ENCODE measurements at places on chromosomes 11 and 22.

GRCh38 chr22:47633111-47633510 lies 870.7 kb downstream of the TBC1D22A start:
- no peak for DNase-seq

DNA sequence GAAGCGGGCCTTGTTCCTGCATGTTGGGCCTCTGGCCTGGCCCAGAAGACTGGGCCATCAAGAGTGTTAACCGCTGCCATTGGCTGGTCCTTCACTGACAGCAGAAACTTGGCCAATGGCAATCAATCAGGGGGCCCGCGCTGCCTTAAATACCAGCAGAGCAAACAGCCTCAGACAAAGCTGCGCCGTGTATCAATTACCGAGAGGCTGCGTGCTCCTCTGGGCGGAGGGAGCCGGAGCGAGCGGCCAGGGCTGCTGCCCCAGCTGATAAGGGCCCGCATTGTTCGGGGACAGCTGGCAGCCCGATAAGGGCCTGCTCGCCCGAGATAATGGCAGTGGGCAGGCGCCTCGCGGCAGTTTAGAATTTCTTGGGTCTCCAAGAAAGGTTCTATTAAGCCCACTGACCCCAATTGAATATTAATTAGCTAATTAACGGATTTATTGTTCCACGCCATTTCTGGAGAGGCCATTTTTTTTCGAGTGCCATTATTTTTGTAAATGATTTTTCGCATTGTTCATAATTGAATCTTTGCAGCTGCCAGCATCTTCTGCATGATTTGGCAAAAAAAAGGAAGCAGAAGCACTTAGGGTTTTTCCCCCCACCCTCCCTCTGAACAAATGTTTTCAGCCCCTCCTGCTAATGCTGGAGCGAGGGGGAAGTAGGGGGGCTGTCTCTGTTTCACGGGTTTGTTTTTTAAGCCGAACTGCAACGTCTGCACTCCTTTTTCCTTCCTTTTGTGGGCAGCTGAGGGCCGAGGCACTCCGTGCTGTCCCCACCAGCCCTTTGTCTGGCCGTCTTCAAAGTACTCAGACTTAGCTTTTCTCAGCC lies 37.6 kb upstream of the RIC3 start:
- no peak for DNase-seq

GRCh38 chr11:43944761-43945311 lies 2.4 kb downstream of the C11orf96 start:
- DNase-seq, result peak; percentile 62

DNA sequence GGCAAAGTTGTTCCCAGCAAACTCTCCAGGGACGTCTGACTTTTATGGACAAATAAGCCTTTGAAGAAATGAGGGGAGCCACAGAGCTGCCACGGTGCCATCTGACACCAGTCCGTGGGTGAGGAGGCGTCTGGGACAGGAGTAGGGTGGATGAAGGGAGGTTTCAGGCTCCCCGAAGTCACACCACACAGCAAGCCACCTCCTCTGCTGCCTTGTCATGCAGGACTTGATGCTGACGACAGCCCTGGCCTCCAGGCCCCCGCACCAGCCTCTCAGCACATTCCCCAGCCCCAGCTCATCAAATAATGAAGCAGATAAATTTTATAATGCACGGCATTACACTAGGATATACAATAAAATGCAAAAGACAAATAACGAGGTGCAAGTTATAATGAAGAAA lies 156.5 kb downstream of the CEP164 start:
- DNase-seq, result no peak

DNA sequence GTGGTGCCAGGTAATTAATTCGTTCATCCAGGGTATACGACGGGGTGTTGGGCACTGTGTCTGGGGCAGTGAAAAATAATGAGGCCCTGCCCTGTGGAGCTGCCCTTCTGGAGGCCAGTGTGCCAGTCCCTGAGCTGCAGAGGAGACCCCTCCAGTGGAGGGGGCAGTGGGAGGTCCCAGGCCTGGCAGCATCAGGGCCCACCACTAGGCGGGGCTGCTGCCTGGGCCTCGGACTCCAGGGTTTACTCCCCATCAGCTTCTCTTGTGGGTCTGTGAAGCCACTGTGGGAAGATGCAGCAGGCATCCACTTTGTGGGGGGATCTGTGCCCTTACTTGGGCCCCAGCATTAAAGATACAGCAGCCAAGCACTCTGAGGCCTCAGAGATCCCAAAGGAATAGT lies 17.4 kb upstream of the TMPRSS6 start:
- DNase-seq, result peak; percentile 49

DNA sequence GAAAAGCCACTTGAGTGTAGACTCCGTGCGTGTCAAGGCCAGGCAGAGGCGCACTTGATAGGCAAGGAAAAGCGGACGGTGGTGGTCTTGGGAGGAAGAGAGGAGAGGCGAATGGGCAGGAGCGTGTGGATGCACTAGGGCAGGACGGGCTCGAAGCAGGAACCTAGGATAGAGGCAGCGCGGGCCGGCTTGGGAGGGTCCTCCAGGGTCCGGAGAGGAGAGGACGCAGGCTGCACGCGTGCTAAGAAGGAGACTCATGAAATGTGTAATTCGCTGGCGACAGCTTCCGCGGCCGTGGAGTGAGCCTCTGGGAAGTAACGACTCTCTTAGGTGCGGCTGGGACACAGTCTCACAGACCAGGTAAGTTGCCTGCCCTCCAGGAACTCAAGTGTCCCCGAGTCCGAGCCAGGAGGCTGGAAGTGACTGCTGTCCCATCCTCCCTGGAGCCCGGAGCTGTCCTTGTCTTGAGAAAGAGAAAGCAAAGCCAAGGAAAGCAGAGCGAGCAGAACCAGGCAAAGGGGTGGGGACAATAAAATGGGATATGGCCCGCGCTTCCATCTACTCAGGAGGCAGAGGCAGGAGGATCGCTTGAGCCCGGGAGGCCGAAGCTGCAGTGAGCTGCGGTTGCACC lies 874 bp upstream of the IL17RA start:
- DNase-seq, result no peak

DNA sequence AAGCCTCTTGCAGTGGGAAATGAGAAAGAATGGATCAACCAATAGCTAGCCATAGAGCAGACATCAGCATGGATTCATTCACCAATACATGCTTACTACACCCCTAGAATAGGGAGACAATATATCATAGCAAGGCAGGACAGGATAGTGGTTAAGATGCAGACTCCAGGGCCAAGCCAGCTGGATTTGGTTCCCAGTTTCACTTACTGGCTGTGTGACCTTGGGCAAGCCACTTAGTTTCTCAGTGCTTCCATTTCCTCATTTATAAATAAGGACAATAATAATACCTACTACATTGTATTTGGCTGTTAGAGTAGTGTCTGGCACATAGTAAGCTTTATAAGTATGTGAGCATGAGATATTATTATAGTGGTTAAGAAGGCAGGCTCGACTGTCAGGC lies 7.1 kb downstream of the DCHS1 start:
- no peak for DNase-seq

DNA sequence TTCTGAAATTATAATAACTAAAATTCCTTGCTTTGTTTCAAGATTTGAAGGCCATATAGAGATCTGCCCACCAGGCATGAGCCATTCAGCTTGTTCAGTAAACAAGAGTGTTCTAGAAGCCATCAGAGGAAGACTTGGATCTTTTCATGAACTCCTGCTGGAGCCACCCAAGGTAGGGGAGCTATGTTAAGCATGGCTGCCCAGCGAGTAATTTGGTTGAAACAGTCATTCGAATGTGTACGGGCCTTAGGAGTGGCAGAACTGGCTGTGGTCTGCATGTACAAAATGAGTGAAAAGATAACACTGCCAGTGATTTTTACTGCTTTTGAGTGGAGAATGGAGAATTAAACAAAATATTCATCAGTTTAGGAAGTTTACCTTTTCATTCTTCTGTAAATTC lies 103.7 kb downstream of the PPP6R3 start:
- DNase-seq, result no peak

GRCh38 chr11:44607319-44607962 lies 42.0 kb downstream of the CD82 start:
- no peak for DNase-seq

GRCh38 chr11:117096201-117096991 lies 1.8 kb downstream of the SIK3 start:
- DNase-seq, result peak; percentile 68

- no peak for DNase-seq
Observed at GRCh38 chr11:55714982-55715888, 53.2 kb downstream of the OR4C6 start.

DNA sequence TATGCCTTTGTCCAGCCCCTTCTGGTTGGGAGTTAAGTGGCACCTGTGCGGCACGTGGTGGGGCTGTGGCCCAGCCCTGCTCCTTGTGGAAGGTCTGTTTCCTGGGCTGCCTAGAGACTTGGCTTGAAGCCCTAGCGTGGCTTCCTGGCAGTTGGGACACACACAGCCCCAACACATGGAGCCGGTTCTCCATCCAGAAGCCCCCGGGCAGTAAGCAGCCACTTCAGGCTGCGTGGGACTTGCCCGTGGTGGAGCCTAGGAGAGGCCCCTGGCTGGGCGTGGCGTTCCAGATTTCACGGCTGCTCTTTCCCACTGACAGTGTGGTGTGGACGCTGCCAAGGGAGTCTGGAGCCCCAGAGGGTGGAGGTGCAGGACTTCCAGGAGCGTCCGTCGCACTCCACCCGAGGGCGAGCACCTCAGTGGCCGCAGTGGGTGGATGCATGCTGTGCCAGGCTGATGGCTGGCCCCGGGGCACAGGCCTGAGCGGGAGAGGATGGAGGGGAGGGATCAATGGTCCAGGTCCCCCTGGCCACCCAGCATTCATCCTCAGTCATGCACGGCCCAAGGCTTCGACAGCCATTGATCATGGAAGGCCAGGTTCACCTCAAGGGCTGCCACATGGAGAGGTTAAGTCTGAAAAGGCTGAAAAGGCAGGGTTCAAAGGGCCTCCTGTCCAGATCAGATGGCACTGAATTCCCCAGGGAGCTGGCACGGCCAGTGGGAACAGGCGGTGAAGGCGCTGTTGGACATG lies 9.3 kb downstream of the CCND1 start:
- DNase-seq, result no peak

DNA sequence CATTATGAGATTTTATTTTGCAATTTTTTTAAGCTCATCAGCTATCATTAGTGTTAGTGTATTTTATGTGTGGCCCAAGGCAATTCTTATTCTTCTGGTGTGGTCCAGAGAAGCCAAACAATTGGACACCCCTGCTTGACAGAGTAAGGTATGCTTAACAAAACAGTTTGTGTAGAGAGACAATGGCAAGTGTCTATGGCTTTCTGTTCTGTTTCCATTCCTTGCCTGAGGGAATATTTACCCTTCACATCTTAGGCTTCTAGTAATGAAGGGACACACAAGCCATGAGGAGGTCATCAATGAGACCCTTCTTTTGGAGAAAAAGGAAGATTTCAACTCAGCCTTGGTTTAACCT lies 1278.4 kb upstream of the TENM4 start:
- no peak for DNase-seq

GRCh38 chr11:123251657-123252344 lies 56.8 kb upstream of the CLMP start:
- no peak for DNase-seq

DNA sequence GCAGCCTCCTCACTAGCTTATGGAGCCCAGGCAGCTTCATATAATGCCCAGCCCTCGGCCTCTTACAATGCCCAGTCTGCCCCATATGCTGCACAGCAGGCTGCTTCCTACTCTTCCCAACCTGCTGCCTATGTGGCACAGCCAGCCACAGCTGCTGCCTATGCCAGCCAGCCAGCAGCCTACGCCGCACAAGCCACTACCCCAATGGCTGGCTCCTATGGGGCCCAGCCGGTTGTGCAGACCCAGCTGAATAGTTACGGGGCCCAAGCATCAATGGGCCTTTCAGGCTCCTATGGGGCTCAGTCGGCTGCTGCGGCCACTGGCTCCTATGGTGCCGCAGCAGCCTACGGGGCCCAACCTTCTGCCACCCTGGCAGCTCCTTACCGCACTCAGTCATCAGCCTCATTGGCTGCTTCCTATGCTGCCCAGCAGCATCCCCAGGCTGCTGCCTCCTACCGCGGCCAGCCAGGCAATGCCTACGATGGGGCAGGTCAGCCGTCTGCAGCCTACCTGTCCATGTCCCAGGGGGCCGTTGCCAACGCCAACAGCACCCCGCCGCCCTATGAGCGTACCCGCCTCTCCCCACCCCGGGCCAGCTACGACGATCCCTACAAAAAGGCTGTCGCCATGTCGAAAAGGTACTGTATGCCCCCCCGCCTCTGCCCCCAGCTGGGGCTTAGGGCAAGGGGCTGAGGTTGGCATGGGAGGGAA lies 8.8 kb downstream of the RBM14 start:
- no peak for DNase-seq

- no peak for DNase-seq
Observed at GRCh38 chr22:32800158-32800882, 1.2 kb upstream of the TIMP3 start.

DNA sequence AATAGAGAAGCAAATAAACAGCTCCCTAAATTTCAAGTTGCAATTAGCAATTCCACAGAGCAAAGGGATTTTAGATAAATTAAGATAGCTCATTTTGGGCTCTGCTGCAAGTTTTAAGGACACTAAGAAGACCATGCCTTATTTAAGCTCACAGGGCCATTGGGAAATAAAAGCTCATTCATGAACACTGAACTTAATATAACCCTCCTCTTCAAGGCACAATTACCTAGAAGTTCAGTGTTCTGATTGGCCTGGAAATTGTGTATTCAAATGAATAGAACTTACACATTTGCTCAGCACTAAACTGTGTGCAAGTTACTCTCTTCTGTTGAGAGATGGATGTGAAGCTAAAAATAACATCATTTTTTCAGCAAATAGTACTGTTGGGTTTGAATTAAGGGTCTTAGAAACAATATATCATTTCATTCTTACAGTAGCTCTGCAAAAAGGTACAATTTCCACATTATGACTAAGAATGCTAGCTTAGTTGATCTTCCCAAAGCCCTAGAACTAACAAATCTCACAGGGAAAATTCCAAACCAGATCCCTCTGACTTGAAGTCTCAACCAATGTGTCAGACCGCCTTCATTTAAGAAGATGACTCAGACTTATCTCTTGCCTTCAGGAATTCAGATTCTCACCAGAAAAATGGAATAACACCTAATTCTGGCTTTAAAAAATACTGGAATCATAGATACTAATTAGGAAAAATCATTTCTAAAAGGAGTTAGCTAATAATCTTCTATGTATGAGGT lies 87.4 kb upstream of the LRRC55 start:
- no peak for DNase-seq

DNA sequence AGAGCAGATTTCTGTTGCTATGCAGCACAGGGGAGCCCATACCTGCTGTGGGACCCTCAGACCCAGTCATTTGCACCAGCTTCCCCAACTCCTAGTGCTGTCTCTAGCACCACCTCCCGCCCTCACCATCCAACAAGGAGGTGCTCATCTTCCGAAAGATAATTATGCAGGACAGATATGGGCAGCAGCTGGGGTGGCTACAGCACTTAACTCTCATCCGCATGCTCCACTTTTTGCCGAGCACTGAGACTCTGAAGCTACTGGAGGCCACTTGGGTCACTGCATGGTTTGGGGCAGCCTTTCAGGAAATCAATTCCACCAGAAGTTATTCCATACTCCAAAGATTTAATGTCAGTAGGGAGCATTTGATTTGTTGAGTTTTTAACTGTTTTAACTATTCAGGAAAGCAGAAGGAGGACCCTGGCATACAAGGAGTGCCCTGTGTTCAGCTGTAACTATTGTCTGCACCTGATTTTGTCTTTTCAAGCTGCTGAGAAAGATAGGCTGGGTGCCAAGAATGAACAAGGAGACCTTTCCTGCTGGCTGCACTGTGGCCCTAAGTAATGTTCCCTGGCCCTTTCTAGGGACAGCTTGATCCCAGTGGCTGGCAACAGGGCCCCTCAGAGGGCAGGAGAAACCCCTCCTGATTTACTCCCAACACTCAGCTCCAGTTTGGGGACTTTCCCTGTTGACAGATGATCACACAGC lies 67.3 kb upstream of the CSNK2A3 start:
- DNase-seq, result no peak

- no peak for DNase-seq
Observed at GRCh38 chr11:32044158-32044863, 46.6 kb upstream of the RCN1 start.
